ENCODE measurements at places on chromosomes 4 and X.

DNA sequence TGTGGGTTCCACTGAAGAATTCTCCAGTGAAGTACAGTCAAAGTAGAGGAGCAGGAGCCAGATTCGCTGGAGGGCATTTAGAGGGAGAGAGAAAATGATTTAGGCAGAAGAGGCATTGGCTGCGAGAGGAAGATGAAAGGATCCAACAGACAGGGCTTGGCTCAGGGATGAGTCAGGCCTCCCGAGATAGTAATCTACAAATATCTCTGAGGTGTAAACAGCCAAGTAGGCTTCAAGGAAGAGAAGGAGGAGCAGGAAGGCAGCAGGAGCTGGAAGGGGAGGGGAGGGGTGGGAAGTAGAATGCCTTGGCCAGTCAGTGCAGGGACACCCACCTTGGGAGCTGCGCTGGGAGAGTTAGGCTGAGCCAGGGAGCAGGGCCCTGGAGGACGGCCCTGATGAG, 55.5 kb downstream of the PJA1 start:
- DNase-seq, result no peak

- no peak for DNase-seq
These were observed 22.7 kb downstream of the CXCL1 start for GRCh38 chr4:73891739-73892405.

GRCh38 chrX:138945219-138945618, 233.7 kb upstream of the FGF13 start:
- DNase-seq, result no peak

- DNase-seq, result no peak
These were observed 1.8 kb downstream of the ZIC3 start for GRCh38 chrX:137567682-137568232.

DNA sequence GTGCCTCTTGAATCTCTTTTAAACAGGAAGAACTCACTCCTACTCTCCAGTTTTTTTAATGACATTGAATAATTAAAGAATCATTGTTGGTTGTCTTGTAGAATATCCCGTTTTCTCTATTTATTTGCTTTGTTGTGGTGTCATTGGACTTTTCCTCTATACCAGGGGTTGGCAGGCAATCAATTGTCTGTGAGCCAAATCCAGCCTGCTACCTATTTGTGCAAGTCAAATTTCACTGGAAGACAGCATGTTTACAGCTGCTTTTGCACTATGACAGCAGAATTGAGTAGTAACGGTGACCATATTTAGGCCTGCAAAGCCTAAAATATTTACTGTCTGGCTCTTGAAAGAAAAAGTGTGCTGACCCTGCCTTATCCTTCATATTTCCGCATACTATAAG, 34.8 kb downstream of the POLA1 start:
- no peak for DNase-seq

GRCh38 chr4:169849456-169849855, 91.7 kb upstream of the HPF1 start:
- no peak for DNase-seq

DNA sequence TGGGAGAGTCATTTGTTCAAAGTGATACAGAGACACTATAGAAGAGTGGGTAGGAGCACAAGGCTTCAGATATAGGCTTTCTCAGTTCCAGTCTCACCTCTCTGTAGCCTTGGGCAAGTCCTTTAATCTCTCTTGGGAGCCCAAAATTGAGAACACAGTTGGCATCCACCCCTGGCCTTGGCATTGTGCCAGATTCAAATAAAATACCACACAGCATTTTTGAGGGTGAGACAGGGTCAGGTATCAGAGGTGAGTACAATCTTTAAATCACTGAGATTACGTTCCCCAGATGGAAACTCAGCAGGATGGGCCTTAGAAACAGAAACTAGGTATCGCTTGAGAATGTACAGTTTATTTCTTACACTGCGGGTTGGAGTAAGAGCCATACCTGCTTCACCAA, 25.2 kb upstream of the SMIM10L2A start:
- no peak for DNase-seq

DNA sequence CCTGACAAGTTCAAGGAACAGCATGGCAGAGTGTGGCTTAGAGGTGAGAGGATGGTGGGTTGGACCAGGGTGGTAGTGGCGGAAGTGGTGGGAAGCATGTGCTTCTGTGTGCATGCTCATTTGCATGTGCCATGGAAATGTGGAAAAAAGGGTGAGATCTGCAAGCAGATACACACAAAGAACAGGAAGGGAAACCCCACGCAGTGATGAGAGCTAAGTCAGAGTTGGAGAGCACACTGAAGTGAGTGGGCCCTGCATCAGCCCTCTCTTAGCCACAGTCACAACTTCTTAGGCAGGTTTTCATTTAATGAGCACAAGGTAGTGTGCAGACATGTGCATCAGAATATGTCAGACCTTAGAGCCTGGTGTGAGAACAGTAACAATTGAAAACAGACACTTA, 483.8 kb downstream of the AFF2 start:
- no peak for DNase-seq

- no peak for DNase-seq
These were observed 46.6 kb upstream of the EGFL6 start for GRCh38 chrX:13522811-13523210.

GRCh38 chr4:83839615-83840014, 303.7 kb downstream of the GPAT3 start:
- DNase-seq, result no peak

DNA sequence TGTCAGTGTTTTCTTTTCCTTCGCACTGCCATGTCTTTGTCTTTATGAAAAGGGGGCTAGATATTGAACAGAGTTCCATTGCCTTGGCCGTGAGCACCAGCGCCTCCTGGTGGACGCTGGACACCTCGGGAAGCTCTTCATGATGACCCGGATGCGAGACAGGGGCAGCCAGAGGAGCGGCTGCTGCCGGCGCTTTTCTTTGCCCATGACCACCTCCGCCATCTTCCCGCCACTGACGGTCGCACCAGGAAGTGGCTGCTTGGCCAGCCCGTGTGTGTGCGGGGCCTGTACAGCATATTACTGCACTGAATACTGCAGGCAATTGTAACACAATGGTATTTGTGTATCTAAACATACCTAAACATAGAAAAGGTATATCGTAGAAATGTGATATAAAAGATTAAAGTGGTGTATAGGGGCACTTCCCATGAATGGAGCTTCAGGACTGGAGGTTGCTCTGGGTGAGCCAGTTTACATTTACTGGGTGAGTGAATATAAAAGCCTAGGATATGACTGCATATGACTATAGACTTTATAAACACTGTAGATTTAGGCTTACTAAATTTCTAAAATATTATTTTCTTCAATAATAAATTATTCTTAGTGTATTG, 15.8 kb upstream of the GRIA2 start:
- DNase-seq, result peak; percentile 56

GRCh38 chrX:80648023-80648422, 161.7 kb downstream of the BRWD3 start:
- DNase-seq, result no peak

GRCh38 chrX:37763400-37763799, 16.5 kb upstream of the CYBB start:
- no peak for DNase-seq

GRCh38 chr4:111399623-111400022, 745.6 kb upstream of the FAM241A start:
- DNase-seq, result no peak

GRCh38 chr4:110487873-110488272, 11.9 kb downstream of the ENPEP start:
- no peak for DNase-seq

- no peak for DNase-seq
These were observed 7.6 kb downstream of the PRRG3 start for GRCh38 chrX:151702741-151703340.

DNA sequence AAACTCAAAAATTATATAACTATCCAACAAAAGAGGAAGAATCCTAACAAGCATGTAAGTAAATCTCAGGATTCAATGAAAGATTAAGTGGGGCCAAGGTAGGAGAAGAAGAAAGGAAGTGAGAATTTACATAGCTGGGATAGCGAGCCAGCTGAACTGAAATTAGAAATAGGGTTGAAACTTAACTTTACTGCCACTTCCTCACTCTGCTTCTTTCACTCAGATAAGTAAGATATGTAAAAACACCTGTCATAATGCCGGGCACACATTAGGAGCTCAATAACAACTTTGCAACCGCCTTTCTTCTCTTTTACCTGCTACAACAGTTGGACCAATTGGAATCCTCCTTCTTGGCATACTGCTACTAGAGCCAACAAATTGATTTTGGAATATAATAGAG, 129.4 kb downstream of the CNKSR2 start:
- DNase-seq, result no peak

Measured in lower lobe of right lung (tissue), 2 donors.